ENCODE measurements at places on chromosomes 13 and 19.
A peak's percentile ranks its signal among the peaks of the same experiment; 100 is the strongest.

- DNase-seq, result no peak
Measured at GRCh38 chr19:51427201-51427600, 9.8 kb upstream of the SIGLEC10 start.

GRCh38 chr19:15010501-15011300, 31.0 kb upstream of the SLC1A6 start:
- DNase-seq, result no peak

DNA sequence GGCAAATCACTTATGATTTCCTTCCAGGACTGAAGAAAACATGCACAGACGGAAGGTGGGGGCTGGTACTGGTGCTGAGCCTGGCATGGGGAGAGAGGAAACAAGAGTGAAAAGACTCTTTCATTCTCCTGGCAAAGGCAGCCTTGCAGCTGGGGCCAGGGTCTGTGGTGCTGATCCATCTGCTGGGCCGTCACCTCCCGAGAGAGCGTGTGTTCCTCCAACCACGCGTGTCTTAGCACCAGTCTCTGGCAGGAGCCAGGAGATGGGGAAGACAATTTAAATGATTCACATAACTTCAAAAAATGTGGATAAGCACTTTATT, 23.9 kb upstream of the SPART start:
- DNase-seq, result no peak

GRCh38 chr13:110070046-110070445, 236.9 kb downstream of the COL4A1 start:
- no peak for DNase-seq

- DNase-seq, result no peak
Measured at GRCh38 chr13:74080762-74081161, 53.4 kb downstream of the KLF12 start.

GRCh38 chr19:29678484-29679106, 13.3 kb downstream of the PLEKHF1 start:
- no peak for DNase-seq

DNA sequence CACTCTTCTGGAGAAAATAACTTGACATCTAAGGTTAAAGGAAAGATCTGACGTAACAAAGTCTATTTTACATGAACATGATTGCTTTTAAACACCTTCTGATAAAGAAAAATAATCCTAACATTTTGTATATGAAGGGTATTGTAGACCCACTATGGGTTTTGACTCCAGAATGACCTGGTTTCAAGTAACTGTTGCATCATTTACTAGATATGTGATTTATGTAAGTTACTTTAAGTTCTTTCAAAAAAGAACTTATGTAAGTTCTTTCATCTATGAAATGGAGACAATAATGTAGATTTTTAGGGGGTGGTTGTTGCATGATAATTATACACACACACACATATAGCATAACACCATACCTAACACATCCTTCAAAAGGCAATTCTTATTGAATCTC, 147.6 kb upstream of the MIR17HG start:
- no peak for DNase-seq

DNA sequence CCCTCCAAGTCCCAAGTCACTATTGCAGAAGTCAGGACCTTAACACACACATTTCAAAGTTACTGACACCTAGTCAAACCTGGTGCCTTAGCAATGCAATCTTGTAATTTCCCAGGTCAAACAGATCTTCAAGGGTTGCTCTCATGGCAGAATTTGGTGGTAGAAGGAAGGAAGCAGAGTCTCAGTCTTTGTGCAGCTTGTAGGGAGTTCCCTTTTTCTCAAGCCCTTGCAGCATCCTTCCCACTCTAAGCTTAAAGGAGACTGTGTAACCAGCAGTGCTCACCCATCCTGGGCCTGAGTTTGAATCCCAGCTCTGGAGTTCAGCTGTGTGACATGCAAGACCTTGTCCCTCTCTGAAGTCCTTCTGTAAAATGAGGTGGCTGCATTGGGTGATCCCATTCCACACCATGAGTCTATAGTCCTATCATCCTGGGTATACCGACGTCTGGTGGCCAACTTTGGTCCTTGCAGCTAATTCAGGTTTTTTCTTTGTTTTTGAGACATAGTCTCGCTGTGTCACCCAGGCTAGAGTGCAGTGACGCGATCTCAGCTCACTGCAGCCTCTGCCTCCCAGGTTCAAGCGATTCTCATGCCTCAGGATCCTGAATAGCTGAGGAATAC, 9.8 kb downstream of the SIGLEC10 start:
- peak; percentile 20 for DNase-seq

GRCh38 chr13:75675421-75675820, 39.3 kb downstream of the LMO7 start:
- peak; percentile 17 for DNase-seq

- DNase-seq, result peak; percentile 68
Measured at GRCh38 chr19:33219261-33219815, 6.3 kb downstream of the SLC7A10 start.

DNA sequence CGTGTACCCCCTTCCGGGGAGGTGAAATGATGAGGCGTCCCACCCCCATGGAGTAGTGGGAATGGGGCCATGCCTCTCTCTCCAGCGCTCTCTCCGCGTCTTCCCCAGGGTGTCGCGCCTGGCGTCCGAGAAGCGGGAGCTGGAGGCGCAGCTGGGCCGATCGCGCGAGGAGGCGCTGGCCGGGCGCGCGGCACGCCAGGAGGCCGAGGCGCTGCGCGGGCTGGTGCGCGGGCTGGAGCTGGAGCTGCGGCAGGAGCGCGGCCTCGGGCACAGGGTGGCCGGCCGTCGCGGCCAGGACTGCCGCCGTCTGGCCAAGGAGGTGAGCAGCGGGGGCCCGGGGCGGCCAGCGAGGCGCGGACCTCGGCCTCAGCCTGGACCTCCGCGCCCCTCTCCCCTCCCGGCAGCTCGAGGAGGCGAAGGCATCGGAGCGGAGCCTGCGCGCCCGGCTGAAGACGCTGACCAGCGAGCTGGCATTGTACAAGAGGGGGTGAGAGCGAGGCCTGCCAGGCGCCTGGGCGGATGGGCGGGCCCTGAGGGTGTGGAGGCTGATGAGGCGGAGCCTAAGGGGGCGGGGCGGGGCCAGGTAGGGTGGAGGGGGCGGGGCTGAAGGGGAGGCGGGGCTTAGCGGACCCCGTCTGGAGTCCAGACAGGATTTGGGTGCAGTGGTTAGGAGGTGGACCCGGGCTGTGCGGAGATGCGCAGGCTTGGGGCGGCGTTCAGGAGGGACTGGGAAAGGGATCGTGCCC, 7.7 kb downstream of the PGLYRP1 start:
- peak; percentile 58 for DNase-seq

- no peak for DNase-seq
Measured at GRCh38 chr13:61202042-61202441, 213.6 kb downstream of the PCDH20 start.

DNA sequence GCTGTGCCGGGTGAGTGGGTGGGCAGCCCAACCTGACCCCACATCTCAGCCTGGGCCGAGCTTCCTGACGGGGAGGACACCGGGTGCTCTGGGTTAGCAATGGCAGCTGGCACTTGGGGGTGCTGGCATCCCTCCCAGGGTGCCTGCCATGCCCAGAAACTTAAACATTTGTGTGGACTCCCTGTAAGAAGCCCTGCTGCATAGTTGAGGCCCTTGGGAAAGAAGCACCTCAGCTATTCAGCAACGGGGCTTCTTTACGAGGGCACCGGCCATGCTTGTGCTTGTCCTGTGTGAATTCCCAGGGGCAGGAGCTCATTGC, 33.8 kb upstream of the MEDAG start:
- DNase-seq, result no peak

- DNase-seq, result no peak
Measured at GRCh38 chr19:15404097-15404779, 14.6 kb downstream of the AKAP8L start.

- DNase-seq, result peak; percentile 92
Measured at GRCh38 chr13:52414963-52415362, 9.0 kb upstream of the THSD1 start.

DNA sequence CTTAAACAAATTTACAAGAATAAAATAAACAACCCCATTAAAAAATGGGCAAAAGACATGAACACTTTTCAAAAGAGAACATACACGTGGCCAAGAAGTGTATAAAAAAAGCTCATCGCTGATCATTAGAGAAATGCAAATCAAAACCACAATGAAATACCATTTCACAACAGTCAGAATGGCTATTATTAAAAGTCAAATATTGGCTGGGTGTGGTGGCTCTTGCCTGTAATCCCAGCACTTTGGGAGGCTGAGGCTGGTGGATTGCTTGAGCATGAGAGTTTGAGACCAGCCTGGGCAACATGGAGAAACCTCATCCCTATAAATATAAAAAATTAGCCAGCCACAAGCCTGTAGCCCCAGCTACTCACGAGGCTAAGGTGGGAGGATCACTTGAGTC, 89.9 kb downstream of the UBL3 start:
- DNase-seq, result no peak

- no peak for DNase-seq
Measured at GRCh38 chr19:19337120-19337519, 16.5 kb downstream of the MAU2 start.

- peak; percentile 89 for DNase-seq
Measured at GRCh38 chr13:75685239-75685697, 49.1 kb downstream of the LMO7 start.

- DNase-seq, result no peak
Measured at GRCh38 chr19:10207026-10207425, 12.3 kb upstream of the DNMT1 start.

DNA sequence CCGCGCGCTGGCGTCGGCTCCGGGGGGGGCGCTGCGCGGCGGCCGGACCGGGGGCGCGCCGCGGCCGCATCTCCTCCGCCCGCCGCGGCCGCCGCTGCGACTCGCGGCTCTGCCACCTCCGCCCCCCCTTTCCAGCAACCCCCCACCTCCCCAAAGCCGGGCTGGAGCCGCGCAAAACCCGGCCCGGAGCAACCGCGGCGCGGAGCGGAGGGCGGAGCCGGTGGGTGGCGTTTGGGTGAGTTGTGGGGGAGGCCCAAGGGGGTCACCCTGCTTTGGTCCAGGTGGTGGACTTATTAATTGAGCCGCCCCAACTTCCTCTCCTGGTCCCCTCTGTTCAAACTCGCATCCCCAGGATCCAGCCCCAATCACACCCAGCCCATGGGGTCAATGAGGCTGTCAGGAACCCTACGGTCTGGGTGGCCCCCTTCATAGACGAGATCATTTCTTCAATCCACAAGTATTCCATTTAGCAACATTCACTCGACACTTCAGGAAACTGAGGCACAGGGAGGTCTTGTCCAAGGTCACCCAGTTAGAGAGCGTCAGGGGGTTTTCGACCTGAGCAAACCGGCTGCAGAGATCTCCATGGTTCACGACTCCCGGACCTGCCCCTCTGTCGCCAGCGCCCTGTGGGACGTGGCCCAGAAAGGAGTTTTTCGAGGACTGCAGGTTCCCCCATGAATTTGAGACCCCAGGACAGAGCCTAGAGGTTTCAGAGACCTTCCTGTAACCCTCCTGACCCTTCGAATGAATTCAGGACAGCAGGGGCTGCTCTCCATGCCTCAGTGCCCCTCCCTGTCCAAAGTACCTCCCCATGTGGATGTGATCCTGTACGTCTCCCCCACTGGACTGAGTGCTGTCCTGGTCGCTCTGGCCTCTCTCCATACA, 22.4 kb upstream of the SEMA6B start:
- peak; percentile 18 for DNase-seq

GRCh38 chr19:889662-890295, 3.2 kb downstream of the MED16 start:
- no peak for DNase-seq

- no peak for DNase-seq
Measured at GRCh38 chr19:288911-289310, 2.3 kb downstream of the PLPP2 start.

GRCh38 chr13:89550938-89551337, 1796.5 kb upstream of the MIR17HG start:
- DNase-seq, result peak; percentile 92

- DNase-seq, result no peak
Measured at GRCh38 chr19:48862827-48863226, 5.6 kb downstream of the PLEKHA4 start.

DNA sequence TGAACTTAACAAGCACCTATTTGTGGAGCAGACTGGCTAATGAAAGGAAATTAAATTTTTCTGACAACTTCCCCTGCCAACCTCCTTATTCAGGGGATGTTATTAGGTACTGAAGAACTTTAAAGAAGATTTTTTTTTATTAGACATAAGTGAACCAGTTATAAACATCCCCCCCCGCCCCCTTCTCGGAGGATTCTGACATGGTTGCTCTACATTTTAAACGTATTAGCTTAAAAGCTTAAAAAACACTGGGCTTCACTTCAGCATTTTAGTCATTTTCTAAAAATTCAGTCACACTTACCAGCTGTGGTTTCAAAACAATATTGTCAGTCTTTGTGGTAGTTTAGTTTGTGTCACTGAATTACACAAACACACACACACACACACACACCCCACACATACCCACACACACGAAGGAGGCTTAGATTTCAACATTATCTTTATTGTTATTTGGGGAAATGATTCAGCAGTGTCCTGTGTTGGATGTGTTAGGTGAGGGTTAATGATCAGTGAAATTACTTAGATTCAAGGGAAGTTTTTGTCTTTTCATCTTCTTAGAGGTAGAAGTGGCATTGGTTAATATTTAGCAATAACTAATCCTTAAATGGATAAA, 145.7 kb downstream of the PCCA start:
- DNase-seq, result no peak

GRCh38 chr13:21077076-21077787, 15.8 kb upstream of the LATS2 start:
- no peak for DNase-seq

- no peak for DNase-seq
Measured at GRCh38 chr13:112714376-112715174, 24.7 kb downstream of the ATP11A start.

DNA sequence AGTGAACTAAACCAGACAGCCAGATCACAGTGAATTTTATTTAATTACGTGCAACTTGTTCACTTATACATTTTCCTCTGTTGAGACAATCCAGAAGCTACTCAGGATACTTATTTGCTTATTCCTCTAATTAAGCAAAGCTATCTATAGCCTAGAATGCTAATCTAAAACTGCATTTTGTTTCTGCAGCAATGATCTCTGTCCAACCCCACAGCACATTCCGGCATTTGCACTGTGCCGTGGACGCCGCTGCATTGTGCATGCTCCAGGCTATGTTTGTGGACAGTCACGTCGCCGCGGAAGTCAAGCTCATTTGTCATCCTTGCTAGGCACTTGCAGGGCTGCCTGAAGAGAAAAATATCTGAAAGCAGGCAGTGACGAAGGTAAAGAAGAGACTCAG, 406.9 kb downstream of the RFC3 start:
- no peak for DNase-seq

- peak; percentile 65 for DNase-seq
Measured at GRCh38 chr13:34757441-34757840, 184.6 kb upstream of the NBEA start.

- no peak for DNase-seq
Measured at GRCh38 chr13:98997011-98997730, 19.3 kb upstream of the DOCK9 start.

DNA sequence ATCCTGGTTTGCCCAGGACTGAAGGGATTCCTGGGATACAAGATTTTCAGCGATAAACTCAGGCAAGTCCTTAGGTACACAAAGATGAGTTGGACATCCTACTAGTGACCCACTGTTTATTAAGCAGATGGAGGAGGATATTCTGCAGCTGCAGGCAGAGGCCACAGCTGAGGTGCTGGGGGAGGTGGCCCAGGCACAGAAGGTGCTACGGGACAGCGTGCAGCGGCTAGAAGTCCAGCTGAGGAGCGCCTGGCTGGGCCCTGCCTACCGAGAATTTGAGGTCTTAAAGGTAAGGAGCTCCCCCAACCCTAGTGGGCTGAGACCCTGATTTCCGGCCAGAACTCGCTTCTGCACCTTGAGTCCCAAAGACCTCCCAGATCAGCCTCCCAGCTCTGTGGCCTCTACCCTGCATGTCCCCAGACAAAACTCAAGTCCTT, 607 bp downstream of the ANGPTL8 start:
- no peak for DNase-seq
